ENCODE measurements at places on chromosomes 13 and 19.

DNA sequence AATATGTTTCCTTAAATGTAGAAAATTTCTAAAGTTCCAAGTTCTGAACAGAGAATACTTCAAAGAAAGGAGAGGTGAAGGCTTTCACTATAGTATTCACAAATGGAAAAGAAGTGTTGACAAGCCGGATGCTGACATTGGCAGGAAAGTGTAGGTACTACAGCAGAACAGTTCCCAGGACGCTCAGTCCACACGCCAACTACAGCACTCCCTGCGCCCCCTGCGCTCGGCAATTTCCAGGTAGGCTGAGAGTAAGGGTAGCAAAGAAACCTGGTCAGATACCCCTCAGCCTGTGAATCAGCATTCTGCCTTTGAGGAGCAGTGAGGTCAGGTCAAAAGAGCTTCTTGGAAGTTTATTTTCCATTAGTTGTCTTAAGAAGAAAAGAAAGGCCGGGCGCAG is 115.3 kb downstream of the NALCN start:
- no peak for DNase-seq

- peak; percentile 79 for DNase-seq
These were observed 1.9 kb downstream of the KLF1 start for GRCh38 chr19:12884926-12885748.

- DNase-seq, result no peak
These were observed 22.5 kb upstream of the ALOX5AP start for GRCh38 chr13:30712536-30713532.

- DNase-seq, result no peak
These were observed 62.0 kb upstream of the KLF2 start for GRCh38 chr19:16262618-16263017.

DNA sequence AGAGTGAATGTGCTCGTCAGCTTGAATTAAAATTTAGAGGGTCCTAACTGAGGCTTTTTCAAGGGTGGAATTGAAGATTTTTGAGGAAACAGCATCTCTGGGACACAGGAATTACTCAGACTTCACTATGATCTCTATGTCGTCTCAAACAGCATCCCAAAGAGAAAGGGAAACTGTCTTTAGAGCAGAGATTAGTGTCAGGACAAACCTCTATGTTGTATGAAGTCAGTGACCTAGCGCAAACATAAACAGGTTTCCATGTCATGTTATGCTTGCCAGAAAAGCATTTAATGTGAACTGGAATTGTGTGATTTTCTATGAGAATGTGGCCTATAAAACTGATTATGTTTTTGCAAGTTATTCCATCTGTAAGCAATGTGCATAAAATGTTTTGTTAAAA is 573.7 kb downstream of the GPC6 start:
- DNase-seq, result no peak

DNA sequence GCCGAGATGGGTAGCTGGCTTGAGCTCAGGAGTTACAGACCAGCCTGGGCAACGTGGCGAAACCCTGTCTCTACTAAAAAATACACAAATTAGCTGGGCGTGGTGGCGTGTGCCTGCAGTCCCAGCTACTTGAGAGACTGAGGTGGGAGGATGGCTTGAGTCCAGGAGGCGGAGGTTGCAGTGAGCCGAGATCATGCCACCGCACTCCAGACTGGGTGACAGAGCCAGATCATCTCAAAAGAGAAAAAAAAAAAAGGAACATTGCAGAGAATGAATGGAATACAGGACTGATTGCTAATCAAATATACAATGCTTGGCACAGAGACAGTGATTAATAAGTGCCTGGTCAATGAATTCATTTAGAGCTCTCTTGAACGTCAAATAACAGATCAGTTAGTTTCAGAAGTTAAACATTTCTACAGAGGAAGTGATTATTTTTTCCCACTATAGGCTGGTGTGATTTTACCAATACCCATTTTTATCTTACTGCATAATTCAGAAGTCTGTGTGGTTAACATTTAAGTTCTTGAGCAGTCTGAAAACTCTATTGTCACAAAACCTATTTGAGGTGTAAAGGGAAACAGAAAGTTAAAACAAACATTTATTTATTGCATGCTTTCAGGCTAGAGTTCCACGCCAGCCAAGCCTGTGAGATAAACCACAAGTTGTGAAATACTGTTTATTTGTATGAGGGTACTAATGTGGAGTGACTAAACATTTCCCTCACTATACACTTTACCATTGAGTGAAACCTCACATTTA is 7.7 kb upstream of the TBC1D4 start:
- DNase-seq, result no peak

- DNase-seq, result no peak
These were observed 84.3 kb downstream of the RNASEH2B start for GRCh38 chr13:50993934-50994333.

- DNase-seq, result peak; percentile 34
These were observed 1.7 kb downstream of the ELL start for GRCh38 chr19:18519962-18520847.

DNA sequence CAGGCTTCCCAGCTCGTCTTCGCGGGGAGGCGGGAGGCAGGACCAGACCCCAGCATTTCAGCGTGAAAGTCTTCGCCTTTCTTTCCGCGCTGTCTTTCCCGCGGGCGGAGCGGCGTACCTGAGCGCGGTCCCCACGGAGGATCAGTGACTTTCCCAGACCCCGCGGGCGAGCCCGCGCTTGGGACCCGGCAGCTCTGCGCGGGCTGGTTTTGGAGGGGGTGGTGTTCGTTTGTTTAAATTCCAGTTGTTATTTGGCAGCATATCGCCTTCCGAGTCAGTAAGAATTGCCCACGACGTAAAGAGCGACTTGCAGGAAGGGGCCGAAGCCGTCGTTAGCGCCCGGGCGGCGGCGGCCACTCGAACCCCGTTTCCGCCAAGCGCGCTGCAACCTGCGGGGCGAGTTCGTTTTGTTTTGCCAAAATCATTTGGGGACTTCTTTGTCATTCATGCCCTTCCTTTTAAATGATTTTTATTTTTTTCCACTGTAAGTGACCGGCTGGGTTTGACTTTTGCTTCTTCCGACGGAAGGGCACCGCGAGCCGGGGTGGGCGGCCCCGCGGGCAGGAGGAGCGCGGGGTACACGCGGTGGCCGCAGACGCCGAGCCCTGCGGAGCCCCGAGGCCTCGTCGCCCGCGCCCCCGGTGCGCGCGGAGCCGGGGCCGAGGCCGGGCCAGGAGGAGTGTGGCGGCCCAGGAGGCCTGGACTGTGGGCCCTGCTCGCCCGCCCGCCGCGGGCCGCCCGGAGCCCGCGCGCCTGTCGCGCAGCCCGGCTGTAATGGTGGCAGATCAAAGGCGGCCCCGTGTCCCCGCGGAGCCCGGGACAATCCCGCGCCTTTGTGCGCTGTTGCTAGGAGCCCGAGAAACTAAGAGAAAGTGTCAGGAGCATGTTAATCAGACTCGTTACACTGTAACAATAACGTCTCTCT is 75.9 kb downstream of the ZIC5 start:
- no peak for DNase-seq

DNA sequence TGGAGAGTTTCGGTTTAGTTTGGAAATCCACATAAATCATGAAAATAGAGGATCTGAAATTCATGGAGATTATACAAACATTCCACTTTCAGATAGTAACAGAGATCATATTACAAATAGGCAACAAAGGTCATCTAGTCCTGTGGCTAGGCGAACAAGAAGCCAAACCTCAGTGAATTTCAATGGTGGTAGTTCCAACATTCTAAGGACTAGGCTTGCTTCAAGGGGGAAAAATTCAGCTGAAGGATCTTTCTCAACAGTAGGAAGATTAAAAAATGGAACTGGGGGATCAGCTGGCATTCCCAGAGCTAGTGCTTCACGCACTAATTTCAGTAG is 47.0 kb downstream of the FOXO1 start:
- no peak for DNase-seq

GRCh38 chr13:111584101-111584672 is 263.7 kb downstream of the TEX29 start:
- no peak for DNase-seq

- DNase-seq, result no peak
These were observed 616.2 kb upstream of the SPRY2 start for GRCh38 chr13:80957019-80957655.

DNA sequence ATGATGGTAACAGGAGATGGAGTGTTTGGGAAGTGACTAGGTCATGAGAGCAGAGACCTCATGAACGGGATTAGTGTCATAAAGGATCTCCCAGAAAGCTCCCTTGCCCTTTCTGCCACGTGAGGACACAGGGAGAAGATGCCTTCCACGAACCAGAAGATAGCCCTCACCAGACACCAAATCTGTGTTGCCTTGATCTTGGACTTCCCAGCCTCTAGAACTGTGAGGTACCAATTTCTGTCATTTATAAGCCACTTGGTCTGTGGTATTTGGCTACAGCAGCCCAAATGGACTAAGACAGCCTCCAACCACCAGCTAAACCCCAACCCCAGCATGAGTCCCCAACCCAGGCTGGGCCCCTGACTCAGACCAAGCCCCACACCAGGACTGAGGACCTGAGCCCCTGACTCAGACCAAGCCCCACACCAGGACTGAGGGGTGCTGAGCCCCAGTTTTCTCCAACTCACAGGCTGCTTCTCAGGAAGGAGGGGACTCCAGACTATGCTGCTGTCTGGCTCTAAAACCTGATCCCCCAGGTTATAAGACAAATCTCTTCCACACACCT is 54.1 kb downstream of the PTPRS start:
- no peak for DNase-seq

DNA sequence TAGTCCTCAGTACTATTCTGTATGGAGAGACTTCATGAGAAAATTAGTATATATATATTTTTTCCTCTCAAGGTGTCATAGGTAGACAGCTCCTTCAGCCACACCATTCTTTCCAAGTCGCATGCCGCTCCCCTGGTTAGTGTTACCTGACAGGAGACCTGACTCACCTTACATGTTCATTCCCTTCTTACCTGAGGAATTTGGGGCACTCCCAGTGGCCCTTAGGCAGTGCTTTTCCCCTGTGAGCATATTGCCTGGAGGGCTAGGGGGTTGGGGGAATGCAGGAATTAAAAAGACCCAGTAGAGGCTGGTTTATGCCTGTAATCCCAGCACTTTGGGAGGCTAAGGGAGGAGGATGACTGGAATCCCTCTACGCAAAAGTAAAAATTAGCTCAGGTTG is 9.0 kb upstream of the ACTN4 start:
- no peak for DNase-seq

DNA sequence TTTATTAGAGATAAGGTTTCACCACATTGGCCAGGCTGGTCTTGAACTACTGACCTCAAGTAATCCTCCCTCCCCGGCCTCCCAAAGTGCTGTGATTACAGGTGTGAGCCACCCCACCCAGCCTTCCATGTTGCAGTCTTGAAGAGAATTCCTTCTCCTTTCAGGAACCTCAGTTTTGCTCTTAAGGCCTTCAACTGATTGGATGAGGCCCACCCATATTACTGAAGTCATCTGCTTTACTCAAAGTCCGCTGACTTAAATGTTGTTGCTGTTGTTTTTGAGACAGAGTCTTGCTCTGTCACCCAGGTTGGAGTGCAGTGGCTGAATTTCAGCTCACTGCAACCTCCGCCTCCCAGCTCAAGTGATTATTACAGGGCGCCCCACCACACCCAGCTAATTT is 33.5 kb downstream of the RASL11A start:
- DNase-seq, result no peak

DNA sequence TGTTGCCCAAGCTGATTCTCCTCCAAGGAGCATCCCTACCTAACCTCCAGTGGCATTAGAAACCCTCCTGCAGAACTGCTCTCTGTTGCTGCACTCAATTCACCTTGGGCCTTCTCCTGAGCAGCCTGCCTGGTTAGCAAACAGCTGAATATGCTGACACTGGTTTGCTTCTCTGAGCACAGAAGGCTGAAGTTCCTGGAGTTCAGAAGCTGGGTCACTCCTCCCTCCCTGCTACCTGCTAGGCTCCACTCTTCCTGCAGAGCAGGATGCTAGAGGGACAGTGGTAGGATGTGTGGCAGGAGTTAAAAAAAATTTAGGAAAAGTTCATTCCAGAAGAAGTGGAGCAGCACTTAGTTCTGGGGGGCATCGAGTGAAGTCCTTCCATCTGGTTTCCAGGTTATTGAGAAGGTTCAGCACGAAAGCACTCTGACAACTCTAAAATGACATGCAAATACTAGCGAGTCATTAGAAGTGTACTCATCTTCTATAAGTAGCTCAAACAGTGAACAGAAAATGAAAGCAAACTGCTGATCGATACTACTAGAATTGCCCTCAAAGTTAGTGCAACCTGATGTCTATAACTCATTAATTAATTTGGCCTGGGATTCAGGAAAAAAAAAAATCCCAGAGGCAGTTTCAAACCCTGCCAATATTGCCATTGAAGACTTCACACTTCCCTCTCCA is 293.7 kb downstream of the POU4F1 start:
- DNase-seq, result no peak

GRCh38 chr13:76634431-76635191 is 251.6 kb downstream of the KCTD12 start:
- no peak for DNase-seq

DNA sequence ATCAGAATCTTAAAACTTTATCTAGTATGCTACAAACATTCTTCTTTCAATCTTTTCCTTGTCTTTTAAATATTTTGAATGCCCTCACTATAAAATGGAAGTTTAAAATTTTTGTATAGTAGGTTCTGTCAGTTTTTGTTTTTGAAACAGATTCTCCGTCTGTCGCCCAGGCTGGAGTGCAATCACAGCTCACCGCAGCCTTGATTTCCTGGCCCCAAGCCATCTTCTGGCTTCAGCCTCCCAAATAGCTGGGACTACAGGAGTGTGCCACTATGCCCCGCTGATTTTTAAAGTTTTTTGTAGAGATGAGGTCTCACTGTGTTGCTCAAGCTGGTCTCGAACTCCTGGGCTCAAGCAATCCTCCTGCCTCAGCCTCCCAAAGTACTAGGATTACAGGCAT is 20.7 kb downstream of the PHF11 start:
- DNase-seq, result no peak

DNA sequence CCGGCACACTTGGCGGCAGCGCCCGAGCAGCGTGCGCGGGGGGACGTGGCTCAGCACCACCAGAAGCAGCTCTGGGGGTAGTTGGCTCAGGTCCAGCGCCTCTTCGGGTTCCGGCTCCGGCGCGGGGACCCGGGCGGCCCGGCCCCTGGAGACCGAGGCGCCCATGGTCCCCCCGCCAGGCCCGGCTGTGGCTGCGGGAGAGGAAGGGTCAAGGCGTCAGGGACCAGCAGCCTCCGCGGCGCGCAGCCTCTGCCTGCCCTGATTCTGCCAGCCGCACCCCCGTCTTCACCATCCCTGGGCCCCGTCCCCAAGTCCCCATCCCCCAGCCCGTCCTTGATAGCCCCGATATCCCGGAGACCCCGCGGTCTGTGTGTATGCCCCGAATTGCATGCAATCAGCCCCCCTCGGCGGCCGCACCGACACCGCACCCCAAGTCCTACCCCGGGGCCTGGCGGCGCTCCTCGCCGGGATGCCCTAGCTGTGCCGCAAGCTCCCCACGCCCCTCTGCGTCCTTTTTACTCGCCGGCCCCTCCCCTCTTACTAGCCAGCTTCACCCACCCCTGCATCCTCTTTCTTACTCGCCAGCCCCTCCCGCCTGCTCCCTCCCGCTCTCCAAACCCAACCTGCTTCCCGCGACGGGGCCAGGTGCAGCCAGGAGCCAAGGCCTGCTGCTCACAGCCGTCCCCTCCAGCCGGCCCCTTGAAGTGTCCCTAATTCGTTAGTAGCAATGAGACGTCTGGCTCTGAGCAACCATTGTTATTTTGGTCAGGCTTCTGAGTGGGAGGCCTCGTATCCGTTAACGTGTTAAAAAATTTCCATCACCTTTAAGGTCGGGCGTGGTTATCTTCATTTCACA is at the start of gene FBXO27:
FBXO27 (minus strand) TSS at position 487 of the 856 bp plus-strand sequence; CDS start at position 165, 322 bp downstream.
- DNase-seq, result no peak

- DNase-seq, result no peak
These were observed 4.7 kb downstream of the RPL28 start for GRCh38 chr19:55390461-55390880.

- no peak for DNase-seq
These were observed 3.1 kb upstream of the ZSCAN5A start for GRCh38 chr19:56317749-56318148.

Measured in T-helper 17 cell (primary cell).